Activated CD8-positive, alpha-beta memory T cell treated with anti-CD3 and anti-CD28 coated beads, Interleukin-2, amount 50 U/mL, for 4 hours (primary cell): ENCODE measurements at places on chromosomes 5 and 9.

- DNase-seq: no peak
These were observed 13.0 kb upstream of the CTNNAL1 start for GRCh38 chr9:109026306-109026705.

DNA sequence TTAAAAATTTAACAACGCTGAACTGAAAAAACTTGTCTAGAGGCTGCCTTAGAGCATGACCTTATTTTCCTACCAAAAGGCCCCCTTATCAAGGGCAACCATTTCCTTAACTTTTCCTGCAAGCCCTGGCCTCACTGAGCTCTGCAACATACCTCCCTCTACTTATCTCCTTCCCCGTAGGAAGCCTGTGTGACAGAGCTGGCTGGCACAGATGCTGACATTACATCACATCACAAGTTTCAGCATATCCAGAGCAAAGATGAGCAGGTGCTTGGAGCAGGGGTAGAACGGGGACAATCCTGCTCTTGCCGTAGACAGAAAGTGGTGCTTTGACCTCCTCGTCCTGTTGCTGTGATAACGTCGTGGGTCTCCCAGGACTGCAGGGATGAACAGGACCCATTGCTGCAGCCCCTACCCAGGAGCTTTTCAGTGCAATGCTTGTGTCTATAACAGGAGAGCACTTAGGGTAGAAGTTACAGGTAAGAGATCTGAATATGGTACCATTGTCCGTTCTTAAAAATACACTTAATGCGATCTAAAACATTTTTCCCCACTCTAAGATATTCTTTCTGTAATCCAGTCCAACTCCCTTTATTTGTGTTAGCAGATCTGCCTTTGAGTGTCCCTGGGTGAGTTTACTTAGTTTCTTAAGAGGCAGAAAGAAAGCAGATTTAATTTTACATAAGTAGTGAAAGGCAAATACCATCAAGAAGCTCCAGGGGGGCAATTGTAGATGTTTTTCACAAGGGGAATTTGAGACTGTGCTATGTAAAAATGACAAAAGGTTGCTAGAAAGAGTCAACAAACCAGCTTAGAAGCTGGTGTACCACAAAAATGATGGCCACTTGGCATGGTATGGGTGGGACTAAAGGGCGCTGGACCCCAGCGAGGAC, 101.9 kb upstream of the EFNA5 start:
- no peak for DNase-seq

GRCh38 chr9:116937361-116937760, 250.3 kb downstream of the TRIM32 start:
- no peak for DNase-seq

DNA sequence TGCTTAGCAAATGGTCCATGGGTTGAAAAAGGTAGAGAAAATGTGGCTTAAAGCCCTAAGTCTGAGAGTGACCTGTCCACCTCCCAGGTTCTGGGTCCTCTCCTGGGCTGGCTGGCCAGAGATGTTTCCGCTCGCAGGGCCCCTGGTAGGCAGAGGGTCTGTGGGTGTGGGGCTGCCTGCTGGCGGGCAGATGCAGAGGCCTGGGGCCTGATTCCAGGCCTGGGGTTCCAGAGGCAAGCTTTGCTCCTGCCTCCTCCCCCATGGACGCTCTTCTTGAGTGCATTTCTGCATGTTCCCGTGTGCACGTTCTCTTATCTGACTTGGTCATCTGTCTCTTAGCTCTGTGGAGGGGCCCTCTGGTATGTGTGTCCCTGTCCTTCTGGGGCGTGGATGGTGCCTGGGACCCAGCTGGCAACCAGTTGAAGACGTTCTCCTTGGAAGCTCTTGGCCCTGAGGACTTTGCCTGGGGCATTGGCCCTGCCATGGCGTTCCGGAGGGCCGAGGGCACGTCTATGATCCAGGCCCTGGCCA, 3.8 kb downstream of the MIGA2 start:
- no peak for DNase-seq

- DNase-seq: no peak
These were observed 6.7 kb upstream of the SPATA31E1 start for GRCh38 chr9:87875831-87876545.

GRCh38 chr9:101778332-101778731, 39.9 kb upstream of the GRIN3A start:
- DNase-seq: no peak

DNA sequence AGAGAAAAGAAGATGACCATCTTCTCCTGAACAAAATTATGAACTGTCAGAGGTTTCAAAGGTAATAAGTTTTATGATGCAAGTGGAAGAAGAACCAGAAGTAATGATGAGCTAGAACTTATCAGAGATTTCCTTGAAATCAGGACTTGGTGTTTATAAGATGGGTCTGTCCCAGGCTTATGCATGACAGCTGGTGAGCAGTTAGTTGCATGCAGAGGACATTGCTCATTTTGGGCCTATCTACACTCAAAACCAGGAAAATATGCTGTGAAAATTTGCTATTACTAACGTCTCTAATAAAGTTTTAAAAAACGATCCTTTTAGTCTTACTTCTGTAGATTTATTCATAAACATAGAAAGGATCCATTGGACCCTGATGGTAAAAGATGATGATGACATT, 6.6 kb upstream of the STC2 start:
- no peak for DNase-seq

DNA sequence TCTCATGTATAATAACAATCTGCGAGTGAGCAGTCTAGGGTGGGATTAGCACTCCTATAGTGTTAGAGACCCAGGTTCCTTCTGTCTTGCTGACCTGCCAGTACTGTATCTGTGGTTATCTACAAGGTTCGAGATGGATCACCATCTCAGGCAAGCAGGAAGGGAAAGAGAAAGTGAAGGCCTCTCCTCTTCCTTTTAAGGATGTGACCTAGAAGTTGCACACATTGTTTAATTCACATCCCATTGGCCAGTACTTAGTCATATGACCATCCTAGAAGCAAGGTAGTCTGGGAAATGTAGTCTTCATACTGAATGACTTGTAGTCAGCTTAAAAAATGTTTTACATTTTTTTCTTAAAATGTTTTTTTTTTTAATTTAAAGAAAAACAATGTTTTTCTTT, 168.6 kb downstream of the CARTPT start:
- no peak for DNase-seq

- no peak for DNase-seq
These were observed 40.3 kb upstream of the ANKRD55 start for GRCh38 chr5:56273376-56273955.

DNA sequence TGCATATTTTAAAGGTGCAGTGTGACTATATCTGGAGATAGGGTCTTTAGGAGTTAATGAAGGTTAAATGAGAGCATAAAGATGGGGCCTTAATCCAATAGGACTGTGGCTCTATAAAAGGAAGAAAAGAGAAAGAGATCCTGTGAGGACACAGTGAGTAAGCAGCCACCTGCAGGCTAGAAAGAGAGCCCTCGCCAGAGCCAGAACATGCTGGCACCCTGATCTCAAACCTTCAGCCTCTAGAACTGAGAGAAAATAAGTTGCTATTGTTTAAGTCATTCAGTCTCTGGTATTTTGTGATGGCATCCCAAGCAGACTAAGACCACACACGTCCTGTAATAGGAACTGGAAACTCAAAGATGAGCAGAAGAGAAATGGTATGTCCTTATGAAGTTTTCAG, 41.0 kb downstream of the RNF180 start:
- no peak for DNase-seq

GRCh38 chr9:124258607-124259157, 933 bp downstream of the NEK6 start:
- no peak for DNase-seq

GRCh38 chr9:70539001-70539400, 124.5 kb upstream of the KLF9 start:
- DNase-seq: no peak

GRCh38 chr9:107068581-107068980, 205.6 kb downstream of the ZNF462 start:
- no peak for DNase-seq

- no peak for DNase-seq
These were observed 2.2 kb upstream of the ZNF366 start for GRCh38 chr5:72509401-72509800.

DNA sequence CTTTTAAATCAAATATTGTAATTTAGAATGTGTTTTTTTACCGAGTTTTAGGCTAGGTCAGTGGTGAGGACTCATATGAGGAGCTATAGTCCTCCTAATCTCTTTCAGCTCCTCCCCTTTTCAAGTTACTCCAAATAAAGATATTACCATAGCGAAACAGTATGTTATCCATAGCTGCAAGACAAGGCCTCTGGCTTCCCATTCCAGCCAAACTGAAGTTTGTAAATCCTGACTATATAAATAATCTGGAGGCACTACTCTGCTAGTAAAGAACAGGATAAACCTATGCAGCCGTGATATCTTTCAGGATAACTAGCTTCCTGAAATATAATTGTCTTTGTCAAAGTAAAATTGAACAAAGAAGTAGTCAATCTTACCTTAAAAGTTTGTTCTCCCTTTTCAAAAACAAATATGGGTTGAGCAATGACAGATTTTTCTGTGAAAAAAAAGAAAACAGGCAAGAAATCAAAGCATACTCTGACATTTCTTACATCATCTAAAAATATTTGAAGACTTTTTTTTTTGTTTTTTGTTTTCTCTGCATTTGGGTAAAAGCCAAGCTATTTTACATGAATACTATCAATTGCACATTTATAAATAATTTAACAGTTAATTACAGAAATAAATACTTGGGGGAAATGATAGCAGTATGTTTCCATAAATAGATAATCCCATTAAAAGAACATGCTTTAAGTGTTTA, 29.3 kb upstream of the NADK2 start:
- no peak for DNase-seq

DNA sequence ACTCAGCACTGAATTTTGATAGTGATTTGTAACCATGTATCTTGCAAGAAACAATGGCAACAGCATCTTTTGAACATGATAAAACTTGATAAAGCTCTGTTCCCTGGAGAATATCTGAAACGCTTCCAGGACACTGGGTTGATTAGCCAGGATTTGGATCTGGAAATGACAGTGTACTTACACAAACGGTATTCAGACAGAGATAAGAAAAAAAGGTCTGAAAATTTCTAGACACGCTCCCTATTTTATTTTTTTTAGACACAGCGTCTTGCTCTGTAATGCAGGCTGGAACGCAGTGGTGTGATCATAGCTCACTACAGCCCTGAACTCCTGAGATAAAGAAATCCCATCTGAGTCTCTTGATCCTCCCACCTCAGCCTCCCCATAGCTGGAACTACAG, 109.0 kb downstream of the GNAQ start:
- no peak for DNase-seq

DNA sequence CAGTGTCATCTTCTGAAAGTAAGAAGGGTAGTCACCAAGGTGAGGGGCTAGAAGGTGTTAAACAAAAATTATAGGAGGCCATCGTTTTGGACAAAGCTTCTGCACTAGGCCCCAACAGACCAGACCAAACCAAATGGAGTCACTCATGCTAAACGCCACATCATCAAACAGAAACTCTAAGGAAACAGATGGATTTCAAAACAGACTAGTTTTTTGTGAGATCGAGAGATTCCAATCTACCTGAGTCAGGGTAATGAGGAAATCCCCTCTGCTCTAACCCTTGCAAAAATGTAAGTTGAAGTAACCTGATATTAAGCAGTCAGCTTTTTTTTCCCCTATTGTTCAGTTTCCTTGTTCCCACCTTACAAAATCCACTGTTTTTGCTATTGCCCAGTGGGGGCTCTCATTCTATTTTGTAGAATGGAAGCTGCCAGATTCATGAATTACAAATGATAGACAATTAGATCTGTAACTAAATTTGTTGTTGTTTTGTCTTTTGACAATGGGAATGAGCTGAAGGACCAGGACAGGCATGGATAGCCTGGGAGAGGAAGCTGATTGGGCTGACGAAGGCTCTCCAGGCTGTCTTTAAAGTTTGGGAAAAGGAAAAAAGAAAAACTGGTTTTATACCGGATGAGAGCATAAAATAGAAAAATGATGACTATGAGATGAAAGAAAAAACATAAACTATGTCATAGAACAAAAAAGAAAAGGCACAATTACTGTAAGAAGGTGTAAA, 94.7 kb upstream of the ADAMTSL1 start:
- no peak for DNase-seq

DNA sequence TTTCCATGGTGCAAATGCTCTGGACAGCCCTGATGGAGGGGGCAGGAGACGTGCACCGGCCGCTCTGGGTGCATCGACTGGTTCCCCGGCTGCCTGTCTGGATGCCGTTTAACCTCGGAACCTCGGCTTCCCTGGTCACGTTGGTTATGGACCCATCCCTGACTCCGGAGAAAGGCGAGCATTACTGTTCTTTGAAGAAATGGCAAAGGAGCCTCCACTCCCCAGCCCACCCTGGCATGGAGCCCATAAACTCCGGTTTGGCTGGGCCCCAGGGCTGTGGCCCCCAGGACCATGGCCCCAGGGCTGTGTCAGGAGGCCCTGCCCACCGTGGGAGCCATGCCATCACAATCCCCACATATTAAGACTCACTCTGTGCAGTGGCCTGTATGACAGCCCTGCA, 28.9 kb downstream of the DBH start:
- no peak for DNase-seq

- DNase-seq: no peak
These were observed 75.3 kb upstream of the IL12B start for GRCh38 chr5:159405611-159406031.

- DNase-seq: no peak
These were observed 20.1 kb downstream of the PDE6A start for GRCh38 chr5:149924486-149924885.

DNA sequence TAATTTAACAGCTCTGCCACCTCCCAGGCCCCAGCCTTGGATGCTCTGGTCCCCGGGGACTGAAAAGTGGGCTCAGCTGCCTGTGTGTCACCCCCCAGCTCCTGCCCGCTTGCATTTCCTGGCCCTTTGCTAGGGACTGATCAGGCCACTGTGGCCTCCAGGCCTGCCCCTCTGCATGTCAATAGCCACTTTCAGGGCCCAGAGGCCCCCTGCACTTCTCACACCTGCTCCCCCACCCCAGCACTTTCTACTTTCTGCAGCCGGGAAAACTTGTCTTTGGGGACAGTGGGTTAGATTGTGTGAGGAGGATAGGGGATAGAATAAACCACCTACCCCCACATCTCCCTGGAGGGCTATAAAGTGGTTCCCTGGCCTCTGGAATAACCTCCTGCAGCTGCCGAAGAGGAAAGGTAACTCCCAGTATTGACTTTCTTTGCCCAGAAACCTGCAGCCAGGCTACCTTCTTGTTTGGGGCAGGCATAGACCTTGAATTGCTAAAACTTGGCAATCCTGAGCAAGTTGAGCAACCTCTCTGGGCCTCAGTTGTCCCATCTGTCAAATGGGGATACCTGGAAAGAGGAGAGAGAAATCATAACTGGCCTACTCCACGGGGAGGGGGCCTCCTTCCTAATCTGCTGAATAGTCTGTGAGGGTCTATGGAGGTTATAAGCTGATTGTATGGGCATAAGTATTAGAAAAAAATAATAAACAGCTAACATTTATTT, 7.8 kb downstream of the AIF1L start:
- DNase-seq: no peak

GRCh38 chr9:99822109-99822805, 572 bp downstream of the NR4A3 start:
- peak; percentile 63 for DNase-seq
